Effector memory CD8-positive, alpha-beta T cell (primary cell): ENCODE measurements at places on chromosomes 6 and 20.

DNA sequence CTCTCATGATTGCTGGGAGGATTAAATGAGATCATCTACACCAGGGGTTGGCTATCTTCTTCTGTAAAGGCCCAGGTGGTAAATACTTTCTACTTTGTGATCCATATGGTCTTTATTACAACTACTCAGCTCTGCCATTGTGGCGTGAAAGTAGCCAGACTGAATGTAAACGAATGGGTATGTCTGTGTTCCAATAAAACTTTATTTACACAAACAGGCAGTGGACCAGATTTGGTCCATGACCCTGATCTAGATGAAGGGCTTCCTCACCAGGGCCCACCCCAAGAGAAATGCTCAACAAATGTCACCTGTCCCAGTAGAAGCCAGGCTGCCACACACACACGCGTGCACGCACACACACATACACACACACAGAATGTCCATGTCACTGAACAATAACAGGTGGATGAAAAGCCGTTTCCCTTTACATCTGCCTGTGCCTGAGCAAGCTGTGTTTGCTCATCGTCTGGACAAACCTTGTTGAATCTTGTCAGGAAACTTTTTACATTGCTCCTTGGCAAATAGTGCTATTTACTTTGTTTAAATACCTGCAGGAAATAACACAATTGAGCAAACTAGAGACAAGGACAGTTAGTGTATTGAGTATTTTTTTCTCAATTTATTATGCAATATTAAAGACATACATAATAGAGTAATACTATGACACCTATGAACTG, 114.3 kb downstream of the EYA2 start:
- DNase-seq, result no peak

DNA sequence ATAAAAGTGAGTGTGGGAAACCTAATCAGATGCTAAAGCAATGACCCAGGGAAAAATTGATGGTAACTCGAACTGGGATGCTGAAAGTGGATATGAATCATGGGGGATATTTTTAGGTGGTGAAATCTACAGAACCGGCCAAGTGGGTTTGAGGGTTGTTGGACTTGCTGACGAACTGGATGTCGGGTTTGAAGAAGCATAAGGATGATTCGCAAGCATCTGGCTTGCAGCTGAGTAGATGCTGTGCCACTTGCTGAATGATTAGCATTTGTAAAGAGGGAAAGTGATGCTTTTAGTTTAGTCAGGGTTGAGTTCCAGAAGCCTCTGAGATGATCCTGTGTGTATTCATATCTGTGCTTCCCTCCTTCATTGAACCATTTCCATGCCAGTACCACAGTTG, 54.9 kb downstream of the UBR2 start:
- DNase-seq, result no peak

DNA sequence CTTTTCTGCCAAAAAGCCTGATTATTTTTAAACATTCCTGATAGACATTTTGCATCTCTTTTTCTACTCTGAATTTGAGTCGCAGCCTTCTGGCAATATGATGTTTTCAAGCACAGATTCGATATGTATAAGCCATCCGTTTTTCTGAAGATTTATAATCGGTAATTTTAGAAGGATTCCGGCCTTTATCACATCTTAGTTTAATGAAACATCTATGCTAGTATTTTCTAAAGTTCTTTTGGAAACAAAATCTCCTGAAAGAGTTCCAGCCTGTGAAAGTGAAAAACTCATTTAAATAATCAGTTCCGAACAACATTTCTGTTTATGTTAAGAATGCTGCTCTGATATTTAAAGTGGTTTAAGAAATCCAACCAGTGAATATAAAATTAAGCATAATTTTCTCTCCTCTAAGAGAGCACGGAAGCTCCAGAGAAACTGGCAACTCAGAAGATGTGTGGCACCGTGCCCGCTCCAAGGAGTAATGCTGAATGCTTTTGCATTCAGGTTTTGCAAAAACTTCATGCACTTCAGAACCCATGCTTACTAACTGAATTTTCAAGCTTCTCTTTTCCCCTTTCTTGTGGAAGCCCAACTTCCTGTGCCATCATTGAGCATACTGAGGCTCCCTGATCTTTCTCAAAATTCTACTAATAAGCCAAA, 20.7 kb downstream of the NDUFAF4 start:
- DNase-seq, result no peak

DNA sequence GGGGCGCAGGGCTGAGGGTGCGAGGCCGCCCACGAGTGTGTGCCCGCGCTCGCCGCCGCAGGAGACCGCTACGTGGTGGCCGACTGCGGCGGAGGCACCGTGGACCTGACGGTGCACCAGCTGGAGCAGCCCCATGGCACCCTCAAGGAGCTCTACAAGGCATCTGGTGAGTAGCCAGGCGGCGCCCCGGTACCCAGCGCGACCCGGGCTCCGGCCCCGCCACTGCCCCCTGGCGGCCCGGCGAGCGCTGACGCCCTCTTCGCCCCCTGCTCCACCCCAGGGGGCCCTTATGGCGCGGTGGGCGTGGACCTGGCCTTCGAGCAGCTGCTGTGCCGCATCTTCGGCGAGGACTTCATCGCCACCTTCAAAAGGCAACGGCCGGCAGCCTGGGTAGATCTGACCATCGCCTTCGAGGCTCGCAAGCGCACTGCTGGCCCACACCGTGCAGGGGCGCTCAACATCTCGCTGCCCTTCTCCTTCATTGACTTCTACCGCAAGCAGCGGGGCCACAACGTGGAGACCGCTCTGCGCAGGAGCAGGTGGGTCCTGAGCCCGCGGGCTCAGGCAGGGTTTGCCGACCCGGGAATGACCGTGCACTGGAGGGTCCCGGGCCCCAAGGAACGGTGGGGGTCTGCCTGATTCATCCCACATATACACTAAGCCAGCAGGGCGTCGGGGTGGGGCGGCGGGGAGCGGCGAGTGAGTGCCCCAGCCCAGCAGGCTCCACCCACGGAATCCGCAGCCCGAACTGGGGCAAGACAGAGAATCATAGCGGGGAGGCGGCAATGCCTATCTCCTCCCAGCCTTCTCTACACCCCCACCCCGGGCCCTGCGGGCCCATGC, 17.4 kb downstream of the HSPA12B start:
- DNase-seq, result peak; percentile 24

DNA sequence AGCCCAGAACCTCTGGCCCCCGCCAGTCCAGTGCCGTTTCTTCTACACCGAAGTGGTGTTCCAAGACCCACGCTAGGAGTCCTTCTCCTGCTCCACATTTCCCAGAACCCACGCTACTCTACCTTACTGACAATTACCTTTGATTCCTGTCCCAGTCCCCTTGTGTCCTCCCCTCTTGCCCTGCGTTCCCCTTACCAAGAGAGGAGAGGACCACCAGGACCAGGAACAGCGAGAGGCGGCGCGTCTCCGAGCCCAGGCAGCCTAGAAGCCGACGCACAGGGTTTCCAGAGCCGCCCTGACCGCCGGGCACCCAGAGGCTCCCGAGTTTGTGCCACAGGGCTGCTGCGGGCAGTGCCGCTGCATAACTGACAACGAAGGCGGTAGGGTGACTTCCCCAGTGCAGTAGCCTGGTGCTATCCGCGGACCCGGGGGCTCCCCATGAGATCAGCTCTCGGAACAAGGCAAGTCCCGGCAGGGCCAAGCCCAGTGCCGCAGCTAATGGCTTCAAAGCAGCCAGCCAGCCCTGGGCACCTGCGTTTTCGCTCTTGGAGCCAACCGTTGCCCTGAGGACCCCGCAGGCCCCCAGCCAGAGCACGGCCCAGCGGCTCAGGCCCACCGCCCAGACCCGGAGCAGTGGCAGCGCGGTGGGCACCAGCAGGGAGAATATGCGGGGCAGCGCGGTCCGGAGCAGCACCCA, 512 bp downstream of the TAP1 start:
- peak; percentile 60 for DNase-seq

- DNase-seq, result no peak
These were observed 283.9 kb downstream of the TBC1D7 start for GRCh38 chr6:13044390-13044789.

- no peak for DNase-seq
These were observed 107.4 kb upstream of the ADGRB3 start for GRCh38 chr6:68527691-68528090.

DNA sequence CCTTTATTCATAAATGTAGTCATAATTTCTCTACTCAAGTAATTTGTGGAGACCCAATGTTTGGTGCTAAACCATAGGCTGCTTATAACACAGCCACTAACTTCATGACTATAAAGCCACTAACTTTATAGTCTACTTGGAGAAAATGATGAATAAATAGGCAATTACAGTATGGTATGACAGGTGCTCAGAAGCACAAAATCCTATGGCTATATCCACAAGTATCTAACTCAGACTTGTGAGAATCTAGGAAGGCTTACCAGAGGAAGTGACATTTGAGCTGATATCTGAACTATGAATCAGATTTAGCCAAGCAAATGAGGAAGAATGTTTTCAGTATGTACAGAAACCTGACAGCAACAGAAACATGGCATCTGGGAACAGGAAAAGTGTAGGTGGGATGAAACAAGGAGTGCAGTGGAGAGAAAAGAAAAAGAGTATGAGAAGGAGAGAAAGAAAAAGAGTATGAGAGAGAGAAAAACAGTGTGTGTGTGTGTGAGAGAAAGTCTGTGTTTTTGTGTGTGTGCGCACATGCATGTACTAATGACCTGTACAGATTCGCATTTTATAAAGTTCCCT, 59.9 kb downstream of the REV3L start:
- no peak for DNase-seq

GRCh38 chr20:16444057-16444777, 129.0 kb downstream of the KIF16B start:
- no peak for DNase-seq

DNA sequence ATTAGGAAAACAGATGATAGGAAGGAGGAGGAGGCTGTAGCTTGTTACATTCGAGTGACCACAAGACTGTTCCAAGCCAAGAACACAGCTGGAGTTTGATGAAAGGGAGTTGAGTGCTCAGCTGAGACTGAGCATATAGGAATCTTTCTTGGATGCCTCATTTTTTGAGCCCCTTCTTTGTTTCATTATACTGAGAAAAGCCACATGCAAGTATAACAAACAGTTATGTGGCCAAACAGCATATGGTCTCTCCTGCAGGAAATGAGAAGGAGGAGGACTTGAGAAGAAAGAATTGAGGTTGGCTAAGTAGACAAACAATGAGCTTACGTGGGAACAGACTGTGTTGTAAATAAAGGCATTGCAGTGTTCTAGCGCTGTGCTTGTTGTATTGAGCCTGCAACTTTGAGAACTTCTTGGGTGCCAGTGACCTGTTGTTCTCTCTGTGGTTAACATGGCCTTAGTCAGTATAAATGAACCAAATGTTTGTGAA, 78.3 kb downstream of the AKAP7 start:
- no peak for DNase-seq

DNA sequence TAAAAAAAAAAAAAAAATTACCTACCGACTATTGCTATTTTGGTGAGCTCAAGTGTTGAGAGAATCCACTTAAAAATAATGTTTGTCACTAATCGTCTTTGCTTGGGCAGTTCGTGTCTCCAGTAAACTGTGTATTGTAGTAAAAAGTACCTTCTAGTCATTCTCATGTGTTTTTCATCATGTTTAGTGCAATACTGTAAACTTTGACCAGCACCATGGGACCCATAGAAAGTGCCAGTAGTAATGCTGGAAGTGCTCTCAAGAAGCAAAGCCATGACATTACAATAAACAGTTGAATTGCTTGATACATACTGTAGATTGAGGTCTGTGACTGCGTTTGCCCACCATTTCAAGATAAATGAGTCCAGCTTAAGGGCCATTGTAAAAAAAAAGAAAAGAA, 395.2 kb downstream of the BCKDHB start:
- DNase-seq, result no peak

- no peak for DNase-seq
These were observed 91.7 kb downstream of the CD24 start for GRCh38 chr6:106882601-106883518.

DNA sequence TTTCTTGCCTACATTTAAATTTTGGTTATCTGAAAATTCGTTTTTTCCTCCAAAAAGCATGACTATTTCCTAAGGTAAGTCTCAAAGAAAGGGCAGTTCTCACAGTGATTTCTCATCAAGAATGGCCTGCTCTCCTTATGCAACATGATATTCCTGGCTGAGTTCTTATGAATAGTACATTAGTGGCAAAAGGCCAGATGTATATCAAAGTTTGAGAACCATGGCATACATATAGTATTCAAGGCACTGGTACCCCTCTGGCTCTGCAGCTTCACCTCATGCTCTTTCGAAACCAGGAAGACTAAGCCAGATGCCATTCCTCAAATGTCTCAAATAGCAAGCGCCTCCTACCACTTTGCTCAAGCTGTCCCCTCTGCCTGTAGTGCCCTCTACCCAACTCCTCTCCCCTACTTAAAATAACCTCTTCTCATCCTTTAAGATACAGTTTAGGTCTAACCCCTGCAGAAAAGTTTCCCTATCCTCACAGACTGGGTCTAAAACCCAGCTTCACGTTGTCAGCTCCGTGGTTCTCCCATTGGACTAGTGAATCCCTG, 280.3 kb downstream of the HACE1 start:
- DNase-seq, result no peak

DNA sequence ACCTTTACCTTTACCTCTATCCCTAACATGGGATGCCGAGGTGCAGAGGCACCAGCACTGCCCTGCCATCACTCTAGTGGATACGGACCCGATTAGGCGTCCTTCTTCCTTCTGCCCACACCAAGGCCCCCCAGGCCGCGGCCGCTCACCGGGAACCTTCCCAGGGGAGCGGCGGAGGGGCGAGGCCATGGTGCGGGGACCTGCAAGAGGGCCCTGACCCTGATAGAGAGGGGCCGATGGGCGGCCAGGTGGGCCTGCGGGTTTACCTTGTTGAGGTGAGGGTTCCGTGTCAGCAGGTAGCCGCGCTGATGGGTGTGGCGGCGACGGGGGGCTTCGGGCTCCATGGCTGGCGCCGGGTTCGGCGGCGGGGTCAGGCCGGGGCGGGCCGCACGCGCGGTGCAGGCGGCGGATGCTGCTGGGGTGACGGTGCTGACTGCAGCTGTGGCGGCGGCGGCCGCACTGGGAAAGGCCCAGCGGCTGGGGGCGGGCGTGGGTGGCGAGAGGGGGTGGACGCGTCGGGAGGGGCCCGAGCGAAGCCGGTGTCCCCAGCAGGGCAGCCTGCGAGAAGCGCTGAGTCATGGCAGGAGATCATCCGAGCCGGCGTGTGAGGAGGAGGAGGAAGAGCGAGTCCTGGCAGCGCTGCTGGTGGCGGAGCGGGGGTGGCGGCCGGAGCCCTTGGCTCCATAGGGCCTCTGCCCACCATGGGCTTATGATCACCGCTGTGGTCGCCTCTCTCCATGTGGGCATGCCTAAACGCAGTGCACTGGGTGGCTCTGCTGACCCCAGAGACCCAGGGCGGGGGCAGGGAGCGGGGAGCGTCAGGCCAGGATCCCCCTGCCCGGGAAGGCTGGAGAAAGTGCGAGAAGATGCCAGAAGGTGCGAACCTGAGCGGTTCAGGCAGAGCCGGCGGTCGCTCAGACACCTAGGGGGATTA, at the start of gene ME1:
Gene ME1, minus strand, starts transcription at position 441 of the 934 bp plus-strand sequence. Its CDS starts 97 bp downstream, at position 344.
- no peak for DNase-seq

GRCh38 chr6:41707565-41708200, 27.7 kb downstream of the TFEB start:
- DNase-seq, result peak; percentile 24

- DNase-seq, result no peak
These were observed 180.5 kb downstream of the OGFRL1 start for GRCh38 chr6:71468841-71469700.
